Umbilical cord (tissue), 2 donors: ENCODE measurements at places on chromosomes 1 and 21. TPM values are rescaled to one million over a fixed set of nuclear protein-coding genes. Genes with fewer than 3 reads are reported as not detected.
A peak's percentile ranks its signal among the peaks of the same experiment; 100 is the strongest.

DNA sequence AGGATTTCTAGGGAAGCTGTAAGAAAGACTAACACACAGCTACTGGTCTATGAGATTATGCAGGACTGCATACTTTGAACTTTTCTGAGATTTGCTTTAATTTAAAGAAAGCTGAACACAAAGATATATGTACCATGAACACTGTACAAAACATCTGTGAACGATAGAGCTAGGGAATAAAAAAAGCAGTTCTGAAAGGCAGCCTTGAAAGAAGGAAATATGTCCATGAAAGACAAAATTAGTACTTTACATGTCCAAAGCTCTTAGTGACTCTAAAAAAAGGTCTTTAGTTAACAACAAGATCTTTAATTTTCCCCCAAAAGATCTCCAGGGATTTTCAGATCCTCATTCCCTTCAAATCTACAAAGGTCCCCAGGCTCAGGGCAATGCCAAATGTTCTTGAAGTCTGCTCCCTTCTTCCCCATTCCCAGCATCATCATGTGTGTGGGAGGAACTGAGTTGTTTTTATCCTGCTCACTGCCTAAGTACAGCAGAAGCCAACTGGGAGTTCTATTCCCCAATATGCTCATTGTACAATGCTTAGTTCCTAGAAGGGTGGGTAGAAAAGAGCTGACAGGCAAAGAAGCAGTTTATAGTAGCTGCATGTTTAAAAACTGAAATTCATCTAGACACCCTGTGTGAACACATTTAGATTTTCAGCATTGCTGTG, 60.1 kb upstream of the PTCH2 start:
- DNase-seq = peak; percentile 85

- no peak for DNase-seq
Measured at GRCh38 chr1:53454019-53454418, 5.2 kb upstream of the DMRTB1 start.

- DNase-seq = no peak
Measured at GRCh38 chr1:186722711-186723309, 42.6 kb upstream of the PTGS2 start.

GRCh38 chr21:29233611-29234540, 64.8 kb upstream of the BACH1 start:
- DNase-seq = no peak

GRCh38 chr1:3732434-3733093, 19.7 kb upstream of the CCDC27 start:
- DNase-seq = peak; percentile 27

GRCh38 chr21:35426469-35426868, 377.4 kb upstream of the RUNX1 start:
- DNase-seq = no peak

- no peak for DNase-seq
Measured at GRCh38 chr1:9047019-9047418, 20.8 kb upstream of the SLC2A7 start.

- DNase-seq = no peak
Measured at GRCh38 chr1:56324504-56324903, 254.9 kb downstream of the PLPP3 start.

GRCh38 chr1:226712742-226713419, 26.2 kb downstream of the ITPKB start:
- no peak for DNase-seq

GRCh38 chr1:36908096-36908495, 126.2 kb downstream of the GRIK3 start:
- no peak for DNase-seq

DNA sequence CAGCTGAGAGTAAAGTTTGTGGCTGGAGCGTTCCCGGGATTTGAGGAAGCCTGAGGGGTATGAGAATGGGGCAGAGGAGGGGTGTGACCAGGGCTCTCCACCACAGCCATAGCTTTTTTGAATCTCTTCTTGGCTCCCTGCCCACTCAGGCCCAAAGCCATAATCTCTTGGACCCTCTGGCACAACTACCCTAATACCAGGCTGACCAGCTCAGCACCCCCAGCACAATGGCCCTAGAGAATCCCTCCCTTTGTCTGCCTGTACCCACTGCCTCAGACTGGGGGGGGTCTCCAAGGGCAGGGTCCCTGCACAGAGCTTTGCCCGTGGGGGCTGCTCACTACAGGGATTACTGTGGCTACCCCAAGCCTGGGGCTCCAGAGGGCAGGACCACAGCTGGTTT, 7.5 kb downstream of the DENND4B start:
- DNase-seq = no peak

DNA sequence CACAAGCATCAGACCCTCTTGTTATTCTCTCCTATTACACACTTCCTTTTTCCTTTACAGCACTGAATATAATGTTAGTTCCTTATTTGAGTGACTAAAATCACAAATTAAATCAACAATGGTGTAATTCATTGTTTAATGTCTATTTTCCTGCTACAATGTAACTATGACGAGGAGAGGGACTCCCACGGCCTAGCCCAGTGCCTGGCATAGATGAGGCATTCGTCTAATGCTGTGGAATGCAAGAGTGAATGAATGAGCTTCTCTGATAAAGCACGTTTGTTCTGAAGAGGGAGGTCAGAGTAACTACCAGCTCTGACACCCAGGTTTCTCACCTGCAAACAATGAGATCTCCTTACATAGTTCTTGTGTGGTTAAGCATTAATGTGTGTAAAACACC, 479.4 kb downstream of the OMA1 start:
- DNase-seq = no peak

The ERRFI1 gene
- 81.6 TPM for total RNA-seq

The NGF gene
- total RNA-seq = 2.4 TPM

The CAMK1G gene
- not detected for total RNA-seq

The NBPF6 gene
- not detected for total RNA-seq

The IL20 gene
- 2.2 TPM for total RNA-seq
